Progenitor cell of endocrine pancreas (in vitro differentiated cells): ENCODE measurements at places on chromosomes 11 and 22. TPM values are rescaled to one million over a fixed set of nuclear protein-coding genes. Genes with fewer than 3 reads are reported as not detected.

The SLC17A6 gene
- total RNA-seq, result 0.20 TPM in 1 of 2 replicates, not detected in the other

- peaks cover 16% of the 10 kb centered on the region for H3K4me1 ChIP-seq
- no peak overlapping the region for H3K4me3 ChIP-seq
- no peak overlapping the region for H3K27ac ChIP-seq
- H3K27me3 ChIP-seq, result no peaks in the 10 kb centered on the region
- DNase-seq, result no peak
These were observed 44.2 kb upstream of the MICAL2 start for GRCh38 chr11:12066056-12066798.

The KRTAP5-10 gene
- 0.41 TPM in 1 of 2 replicates, not detected in the other for total RNA-seq

DNA sequence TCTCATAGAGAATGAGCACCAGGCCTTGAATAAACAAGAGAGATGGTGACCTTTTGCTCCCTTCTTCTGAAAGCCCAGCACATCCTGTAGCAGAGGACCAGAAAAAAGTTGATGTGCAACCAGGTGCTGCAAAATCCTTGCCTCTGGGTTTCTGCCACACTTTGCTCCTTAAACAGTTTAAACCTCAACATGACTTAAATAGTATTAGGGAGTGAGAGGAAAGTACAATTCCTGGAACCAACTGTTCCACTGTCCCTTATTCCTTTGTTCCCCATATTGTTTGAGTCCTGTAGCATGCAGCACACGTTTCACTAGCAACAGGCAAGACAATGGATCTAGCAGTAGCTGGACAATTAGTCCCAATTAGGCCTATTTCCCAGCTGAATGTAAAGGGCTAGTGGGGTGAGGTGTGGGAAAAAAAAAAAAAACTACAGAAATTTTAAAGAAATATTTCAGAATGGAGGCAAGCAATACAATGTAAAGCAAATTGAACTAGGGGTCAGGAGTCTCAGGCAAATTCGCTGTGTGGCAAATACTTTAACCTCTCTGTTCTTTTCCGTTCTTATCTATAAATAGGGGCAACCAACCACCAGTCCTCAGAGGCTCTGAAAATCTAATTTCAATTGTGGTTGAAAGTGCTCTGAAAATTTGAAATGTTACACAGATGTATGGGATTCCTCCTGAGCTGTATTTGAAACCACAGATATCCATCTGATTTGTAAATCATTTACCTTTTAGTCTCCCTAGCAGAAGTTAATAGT lies 6.6 kb downstream of the MPPED2 start:
- H3K4me3 ChIP-seq, result no peak overlapping the region
- peaks cover 29% of the 10 kb centered on the region for H3K27me3 ChIP-seq
- H3K4me1 ChIP-seq, result peaks cover 22% of the 10 kb centered on the region
- no peak overlapping the region for H3K27ac ChIP-seq

- no peaks in the 10 kb centered on the region for H3K36me3 ChIP-seq
- H3K27ac ChIP-seq, result no peak overlapping the region
- no peaks in the 10 kb centered on the region for H3K27me3 ChIP-seq
- no peak overlapping the region for H3K4me3 ChIP-seq
These were observed 67.2 kb upstream of the OLFML1 start for GRCh38 chr11:7418061-7418460.

The TRIM48 gene
- total RNA-seq, result not detected in 2 replicates

GRCh38 chr11:62853279-62853965 lies 14.0 kb upstream of the WDR74 start:
- no peaks in the 10 kb centered on the region for H3K27me3 ChIP-seq
- H3K36me3 ChIP-seq, result peaks cover 28% of the 10 kb centered on the region
- DNase-seq, result no peak
- peak overlapping the region; percentile 99 for H3K27ac ChIP-seq

GRCh38 chr22:42461511-42461910 lies 29.3 kb upstream of the NFAM1 start:
- peaks cover 28% of the 10 kb centered on the region for H3K4me1 ChIP-seq
- no peak for DNase-seq
- H3K27ac ChIP-seq, result no peak overlapping the region
- no peaks in the 10 kb centered on the region for H3K36me3 ChIP-seq
- H3K4me3 ChIP-seq, result no peak overlapping the region

The OR5A1 gene
- total RNA-seq, result not detected in 2 replicates

The DEPDC7 gene
- total RNA-seq, result 1.7 and 2.1 TPM in 2 replicates

The CWF19L2 gene
- 17.9 and 18.6 TPM in 2 replicates for total RNA-seq

DNA sequence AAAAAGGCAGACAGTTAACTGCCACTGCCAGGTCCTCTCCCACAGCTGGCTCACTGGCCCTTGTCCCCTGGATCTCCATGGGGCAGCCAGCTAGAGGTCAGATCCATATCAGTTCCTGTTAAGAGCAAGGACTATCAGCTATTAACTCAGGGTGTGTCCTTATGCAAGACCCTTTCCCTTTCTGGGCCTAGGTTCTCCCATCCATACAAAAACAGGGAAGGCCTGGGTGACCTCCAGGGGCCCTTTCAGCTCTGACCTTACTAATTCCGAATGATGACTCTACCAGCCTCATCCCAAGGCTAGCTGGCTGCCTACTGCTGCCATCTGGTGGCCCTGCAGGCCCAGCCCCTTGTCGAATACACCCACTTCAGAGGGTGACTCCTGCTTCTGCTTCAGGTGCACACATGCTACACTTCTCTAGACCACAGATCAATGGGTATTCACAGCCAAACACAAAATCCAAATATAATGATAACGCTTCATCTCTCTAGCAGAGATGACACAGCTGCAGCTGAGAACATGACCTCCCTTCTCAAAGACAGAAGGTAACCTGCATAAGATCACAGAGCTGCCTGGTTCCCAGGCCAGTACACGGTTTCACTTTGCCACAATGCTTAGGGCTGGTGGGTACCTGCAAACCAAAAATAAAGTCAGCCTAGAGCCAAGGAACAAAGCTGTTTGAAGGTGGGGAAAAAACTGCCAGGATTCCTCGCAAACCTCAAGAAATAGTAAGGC lies 34.1 kb downstream of the SERGEF start:
- H3K27me3 ChIP-seq, result no peaks in the 10 kb centered on the region
- H3K4me3 ChIP-seq, result no peak overlapping the region
- peak; percentile 49 for DNase-seq
- no peak overlapping the region for H3K27ac ChIP-seq
- H3K4me1 ChIP-seq, result peaks cover 3% of the 10 kb centered on the region

GRCh38 chr22:23128269-23129108 lies 13.3 kb downstream of the RSPH14 start:
- peaks cover 3% of the 10 kb centered on the region for H3K4me1 ChIP-seq
- peak overlapping the region; percentile 11 for H3K27ac ChIP-seq
- no peak overlapping the region for H3K4me3 ChIP-seq
- peaks cover 1% of the 10 kb centered on the region for H3K36me3 ChIP-seq
- DNase-seq, result peak; percentile 84

The OR51I1 gene
- not detected in 2 replicates for total RNA-seq

DNA sequence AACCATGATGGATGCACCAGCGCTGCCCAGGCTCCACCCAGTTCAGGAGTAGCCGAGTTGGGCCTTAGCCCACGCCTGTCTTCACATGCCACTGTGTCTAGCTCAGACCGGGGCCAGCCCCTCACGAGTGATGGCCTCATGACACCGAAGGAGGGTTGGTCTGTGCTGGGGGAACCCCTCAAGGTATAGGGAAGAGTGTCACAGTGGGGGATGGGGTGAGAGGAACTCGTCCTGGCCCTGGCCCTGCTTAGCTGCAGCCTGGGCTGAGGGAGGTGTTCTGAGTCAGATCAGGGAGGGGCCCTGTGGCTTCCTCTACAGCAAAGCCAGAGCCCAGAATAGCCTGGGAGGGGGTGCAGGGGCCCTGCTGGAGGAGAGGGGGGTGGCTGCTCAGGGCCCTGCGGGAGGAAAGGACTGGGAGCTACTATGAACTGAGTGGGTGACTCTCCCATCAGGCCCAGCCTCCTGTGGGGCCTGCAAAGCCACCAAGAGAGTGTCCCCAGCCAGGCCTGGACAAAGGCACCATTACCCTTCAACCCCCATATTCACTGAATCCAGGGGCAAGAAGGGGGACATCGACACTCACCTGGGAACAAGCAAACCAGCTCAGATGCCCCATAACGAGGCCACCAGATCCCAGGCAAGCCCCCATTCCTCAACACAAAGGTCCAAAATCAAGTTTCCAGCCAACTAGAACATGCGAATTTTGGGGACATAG lies 41.2 kb downstream of the IGLL5 start:
- H3K36me3 ChIP-seq, result no peaks in the 10 kb centered on the region
- no peak for DNase-seq
- peaks cover 5% of the 10 kb centered on the region for H3K27me3 ChIP-seq
- H3K4me3 ChIP-seq, result no peak overlapping the region
- H3K4me1 ChIP-seq, result peaks cover 23% of the 10 kb centered on the region
- no peak overlapping the region for H3K27ac ChIP-seq

The OR4S1 gene
- total RNA-seq, result not detected in 2 replicates

The LRP4 gene
- total RNA-seq, result 8.7 and 11.0 TPM in 2 replicates

DNA sequence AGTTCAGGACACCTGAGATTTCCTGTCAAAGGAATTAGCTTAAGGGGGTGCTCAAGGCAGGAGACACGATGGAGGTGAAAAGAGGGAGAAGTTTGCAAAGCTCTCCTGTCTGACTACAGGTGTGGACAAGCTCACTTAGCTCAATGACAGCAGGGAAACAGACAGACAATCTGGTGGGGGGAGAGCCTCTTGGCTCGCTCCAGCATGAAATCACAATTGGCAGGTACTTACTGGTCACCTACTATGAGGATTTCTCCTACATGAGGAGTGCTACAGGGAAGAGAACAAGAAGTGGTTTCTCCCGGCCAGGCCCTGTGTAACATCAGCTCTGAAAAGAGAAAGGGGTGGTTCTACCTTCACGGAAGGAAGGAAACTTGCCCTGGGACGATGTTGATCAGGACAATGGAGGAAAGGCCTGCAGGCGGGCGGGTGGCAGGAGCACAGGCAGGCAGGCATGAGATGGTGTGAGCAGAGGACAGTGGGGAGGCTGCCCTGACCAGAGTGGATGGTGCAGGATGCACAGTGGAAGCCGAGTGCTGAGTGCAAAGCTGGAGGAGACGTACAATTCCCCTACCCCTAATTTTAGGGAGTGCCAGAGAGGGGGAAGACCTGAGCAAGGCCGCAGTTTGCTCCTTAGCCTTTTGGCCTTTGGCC lies 57.9 kb upstream of the CRTAM start:
- peaks cover 43% of the 10 kb centered on the region for H3K27me3 ChIP-seq
- H3K36me3 ChIP-seq, result no peaks in the 10 kb centered on the region
- no peak overlapping the region for H3K27ac ChIP-seq
- peaks cover 8% of the 10 kb centered on the region for H3K4me1 ChIP-seq
- DNase-seq, result no peak

The CELSR1 gene
- 20.9 and 21.0 TPM in 2 replicates for total RNA-seq

DNA sequence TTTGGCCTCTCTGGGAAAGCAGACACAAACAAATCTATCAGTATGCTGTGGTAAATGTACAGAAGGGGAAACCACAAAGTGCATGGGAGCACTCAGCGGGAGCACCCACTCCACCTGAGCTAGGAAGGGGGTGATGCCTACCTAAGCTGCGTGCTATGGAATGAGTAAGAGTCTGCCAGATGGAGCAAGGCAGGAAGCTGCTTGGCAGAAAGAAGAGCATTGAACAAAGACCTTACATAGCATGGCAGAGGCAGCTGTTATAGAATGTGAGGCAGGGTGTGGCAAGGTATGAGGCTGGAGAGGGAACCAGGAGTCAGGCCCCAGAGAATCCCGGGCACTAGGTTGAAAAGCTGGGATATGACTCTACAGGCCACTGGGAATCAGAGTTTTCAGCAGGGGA lies 13.8 kb upstream of the MTFP1 start:
- H3K4me1 ChIP-seq, result peaks cover 5% of the 10 kb centered on the region
- H3K27ac ChIP-seq, result no peak overlapping the region
- no peaks in the 10 kb centered on the region for H3K27me3 ChIP-seq
- peaks cover 25% of the 10 kb centered on the region for H3K36me3 ChIP-seq

The TEX54 gene
- not detected in 2 replicates for total RNA-seq

DNA sequence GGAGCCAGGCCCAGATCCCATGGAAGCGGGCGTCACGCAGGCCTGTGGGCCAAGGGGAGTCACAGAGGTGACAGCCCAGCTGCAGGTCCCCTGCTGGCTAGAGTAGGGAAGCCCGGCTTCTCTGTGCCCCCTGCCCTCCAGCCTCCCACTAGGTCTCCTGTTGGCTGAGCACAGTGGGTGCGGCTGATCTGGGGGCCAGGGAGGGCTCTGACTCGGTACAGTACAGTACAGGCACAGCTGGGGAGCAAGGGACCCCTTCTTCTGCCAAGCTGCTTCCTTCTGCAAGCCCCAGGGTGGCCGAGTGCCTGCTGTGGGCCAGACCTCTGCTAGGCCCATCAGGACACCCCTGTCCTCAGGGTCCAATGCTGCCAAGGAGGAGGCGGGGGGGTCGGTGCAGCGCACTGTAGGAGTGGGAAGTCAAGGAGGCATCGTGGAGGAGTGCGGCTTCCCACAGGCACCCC lies 10.1 kb downstream of the SUSD2 start:
- H3K4me3 ChIP-seq, result no peak overlapping the region
- no peaks in the 10 kb centered on the region for H3K36me3 ChIP-seq
- H3K4me1 ChIP-seq, result peaks cover 5% of the 10 kb centered on the region
- H3K27ac ChIP-seq, result no peak overlapping the region
- H3K27me3 ChIP-seq, result no peaks in the 10 kb centered on the region

DNA sequence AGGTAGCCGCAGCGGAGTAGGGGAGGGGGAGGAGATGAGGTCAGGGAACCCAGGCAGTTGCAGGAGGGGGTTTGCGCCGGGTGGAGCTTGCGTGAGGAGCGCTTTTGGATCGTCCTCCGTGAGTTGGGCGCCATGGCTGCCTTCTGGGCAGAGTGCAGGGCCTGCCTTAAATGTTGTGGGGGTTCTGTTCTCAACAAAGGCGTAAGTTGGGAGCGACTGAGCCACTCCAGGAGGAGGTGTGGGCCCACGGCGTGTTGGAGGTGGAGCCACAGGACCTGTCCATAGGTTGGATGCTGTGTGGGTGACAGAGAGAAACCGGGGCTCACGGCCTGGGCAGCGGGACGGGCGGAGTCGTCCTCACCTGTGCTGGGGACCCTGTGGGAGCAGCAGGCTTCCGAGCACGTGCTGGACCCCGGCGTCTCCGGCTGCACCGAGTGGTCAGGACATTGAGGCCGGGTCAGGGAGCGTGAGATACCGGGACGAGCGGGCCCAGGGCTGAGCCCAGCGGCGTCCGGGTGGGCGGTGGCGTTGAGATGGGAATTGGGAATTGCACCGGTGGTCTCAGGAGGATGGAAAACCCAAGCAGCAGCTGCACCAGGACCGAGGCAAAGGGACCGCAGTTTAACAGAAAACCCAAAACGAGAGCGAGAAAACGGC lies 977 bp upstream of the PGGHG start:
- peaks cover 17% of the 10 kb centered on the region for H3K27me3 ChIP-seq
- no peak for DNase-seq
- peak overlapping the region; percentile 45 for H3K27ac ChIP-seq
- H3K36me3 ChIP-seq, result peaks cover 2% of the 10 kb centered on the region
- H3K4me1 ChIP-seq, result peaks cover 5% of the 10 kb centered on the region
- peak overlapping the region; percentile 74 for H3K4me3 ChIP-seq

- no peaks in the 10 kb centered on the region for H3K4me1 ChIP-seq
- H3K4me3 ChIP-seq, result no peak overlapping the region
- peaks cover 5% of the 10 kb centered on the region for H3K27me3 ChIP-seq
- no peak overlapping the region for H3K27ac ChIP-seq
- H3K36me3 ChIP-seq, result no peaks in the 10 kb centered on the region
These were observed 50.0 kb upstream of the POU2AF1 start for GRCh38 chr11:111429066-111429506.

DNA sequence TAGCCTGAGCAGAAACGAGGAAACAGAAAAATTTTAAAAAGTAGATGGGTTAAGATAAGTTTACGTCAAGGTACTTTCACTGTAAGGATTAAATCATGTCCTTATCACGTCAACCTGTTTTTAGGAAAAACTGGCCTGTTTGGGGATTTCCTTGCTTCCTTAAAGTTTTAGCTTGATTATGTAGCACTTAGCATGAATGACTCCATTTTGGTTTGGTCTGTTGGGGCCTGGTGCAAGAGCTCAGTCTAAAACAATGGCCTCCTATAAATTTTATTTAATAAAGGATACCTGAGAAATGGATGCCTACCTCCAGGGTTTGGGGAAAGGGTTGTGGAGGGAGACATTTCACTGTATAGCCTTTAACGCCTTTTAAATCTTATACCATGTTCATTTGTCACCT lies 33.2 kb upstream of the CSTF3 start:
- H3K27me3 ChIP-seq, result no peaks in the 10 kb centered on the region
- no peaks in the 10 kb centered on the region for H3K36me3 ChIP-seq

The ZC3H12C gene
- 9.6 and 10.5 TPM in 2 replicates for total RNA-seq
